ENCODE measurements at places on chromosomes 13 and 19.

DNA sequence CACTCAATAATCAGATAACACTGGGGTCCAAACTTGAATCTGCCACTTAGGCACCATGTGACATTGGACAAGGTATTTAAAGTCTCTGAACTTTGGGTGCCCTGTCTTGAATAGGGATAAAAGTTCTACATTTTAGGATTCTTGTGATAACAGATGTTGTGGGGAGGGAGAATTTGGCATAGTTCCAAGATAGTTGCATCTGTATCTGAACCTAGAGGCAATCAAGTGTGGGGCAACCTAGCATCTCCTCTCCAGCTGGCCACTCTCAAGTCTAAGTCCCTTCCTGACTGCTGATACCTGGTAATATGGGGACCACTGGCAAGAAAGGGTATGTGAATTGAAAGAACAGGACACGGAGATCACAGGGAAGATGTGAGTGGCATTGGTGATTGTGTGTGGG lies 256.1 kb downstream of the FOXO1 start:
- DNase-seq = no peak

- no peak for DNase-seq
These were observed 25.9 kb upstream of the NAPA start for GRCh38 chr19:47540748-47541147.

DNA sequence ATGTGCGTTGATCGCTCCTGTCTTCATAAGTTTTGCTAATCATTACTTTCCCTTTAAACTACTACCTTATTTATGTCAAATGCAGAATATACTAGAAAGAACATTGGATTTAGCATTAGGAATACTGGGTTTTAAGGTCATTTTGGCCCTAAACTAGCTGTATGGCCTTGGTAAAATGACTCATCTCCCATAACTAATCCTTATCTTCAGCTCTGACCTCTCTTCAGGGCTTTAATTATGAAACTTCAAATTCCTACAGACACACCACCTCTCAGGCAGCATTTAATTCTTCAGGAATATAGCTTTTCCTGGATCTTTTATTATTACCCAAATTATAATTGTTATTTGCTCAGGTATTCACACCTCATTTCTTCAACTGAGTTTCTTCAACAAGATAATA lies 121.2 kb downstream of the STARD13 start:
- DNase-seq = no peak

- DNase-seq = peak; percentile 36
These were observed 58.0 kb upstream of the CYSLTR2 start for GRCh38 chr13:48595431-48596429.

GRCh38 chr13:46753917-46754316 lies 43.0 kb downstream of the ESD start:
- no peak for DNase-seq

GRCh38 chr13:96000069-96000468 lies 53.1 kb downstream of the UGGT2 start:
- no peak for DNase-seq

- no peak for DNase-seq
These were observed 397.4 kb downstream of the SPRY2 start for GRCh38 chr13:79943346-79944023.

DNA sequence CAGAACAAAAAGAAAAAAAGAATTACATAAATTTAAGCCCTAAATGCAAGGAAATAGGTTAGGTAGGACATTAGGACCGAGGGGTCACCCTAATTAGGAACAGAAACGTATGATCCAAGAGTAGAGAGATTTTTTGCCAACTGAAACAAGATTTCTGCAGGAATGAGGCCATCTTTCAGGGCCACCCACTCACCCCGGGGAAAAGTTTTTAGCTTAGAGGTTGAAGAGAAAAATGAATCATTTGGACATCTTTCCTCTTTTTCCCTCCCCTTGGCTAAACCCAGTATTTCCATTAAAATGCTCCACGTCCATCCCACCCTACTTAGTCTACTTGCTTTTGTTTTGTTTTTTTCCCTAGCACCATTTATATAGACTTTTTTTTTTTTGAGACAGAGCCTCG lies 10.6 kb upstream of the PNMA8A start:
- no peak for DNase-seq

DNA sequence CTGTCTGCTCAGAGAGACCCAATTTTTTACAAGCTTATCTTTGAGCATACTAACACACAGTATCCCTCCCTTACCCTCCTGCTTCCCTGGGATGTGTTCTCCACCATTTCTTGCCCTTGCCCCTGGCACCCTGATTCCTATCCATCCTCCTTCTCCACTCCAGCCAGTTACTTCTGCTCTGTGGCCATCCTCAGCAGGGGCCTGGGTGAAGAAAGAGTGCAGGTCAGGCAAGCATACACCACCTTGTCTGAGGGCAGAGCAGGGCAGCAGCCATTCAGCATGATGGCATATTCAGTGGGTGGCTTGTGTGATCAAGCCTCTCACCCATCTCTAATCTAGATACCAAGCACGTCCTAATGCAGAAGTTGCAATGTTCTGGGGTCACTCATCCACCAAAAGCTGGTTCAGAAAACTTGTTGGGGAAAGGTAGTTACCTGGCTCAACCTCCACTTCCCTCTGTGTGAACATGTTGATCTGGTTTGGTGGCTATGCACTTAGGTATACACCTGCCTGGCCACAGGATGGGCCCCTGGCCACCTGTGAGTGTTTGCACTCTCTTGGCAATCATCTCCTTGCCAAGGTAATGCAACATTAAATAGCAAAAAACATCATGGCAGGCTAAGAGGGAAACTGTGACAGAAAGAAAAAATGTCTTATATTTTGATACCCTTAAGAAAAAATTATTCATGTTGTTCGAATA lies 900.3 kb upstream of the MIR17HG start:
- no peak for DNase-seq

GRCh38 chr19:1025960-1026782 lies at the start of gene CNN2:
Gene CNN2, plus strand, starts transcription at chr19:1026608. Its CDS starts 54 bp downstream, at chr19:1026662.
- DNase-seq = peak; percentile 65

- DNase-seq = no peak
These were observed 110.7 kb upstream of the UBL3 start for GRCh38 chr13:29961036-29961670.

DNA sequence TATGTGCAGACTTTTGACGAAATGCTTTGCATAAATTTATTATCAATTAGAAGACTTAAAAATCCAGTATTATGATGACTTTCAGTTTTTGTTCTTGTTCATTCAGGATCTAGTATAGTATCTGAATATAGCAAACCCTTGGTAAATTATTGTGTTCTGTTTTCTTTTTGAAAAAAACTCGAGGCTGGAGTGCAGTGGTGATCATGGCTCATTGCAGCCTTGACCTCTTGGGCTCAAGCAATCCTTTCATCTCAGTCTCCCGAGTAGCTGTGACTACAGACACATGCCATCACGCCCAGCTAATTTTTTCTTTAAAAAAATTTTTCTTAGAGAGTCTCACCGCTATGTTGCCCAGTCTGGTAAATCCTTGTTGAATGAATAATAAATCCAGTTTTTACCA lies 4.6 kb downstream of the FARP1 start:
- DNase-seq = no peak

DNA sequence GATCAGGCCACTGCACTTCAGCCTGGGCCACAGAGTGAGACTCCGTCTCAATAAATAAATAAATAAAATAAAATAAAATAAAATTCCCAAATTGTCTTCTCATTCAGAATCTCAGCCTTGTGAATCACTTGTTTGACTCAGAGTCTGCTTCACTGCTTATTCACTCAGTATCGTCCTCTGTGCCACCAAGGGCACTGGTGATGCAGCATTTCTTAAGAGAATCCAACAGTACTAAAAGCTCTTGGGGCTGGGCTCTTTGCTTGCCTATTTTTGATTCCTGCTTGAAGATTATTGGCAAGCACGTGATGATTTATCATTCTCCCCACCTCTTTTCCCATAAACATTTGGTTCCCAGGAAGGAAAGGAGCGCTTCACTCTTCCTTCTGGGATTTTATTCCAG lies 54.8 kb upstream of the HMGB1 start:
- no peak for DNase-seq

DNA sequence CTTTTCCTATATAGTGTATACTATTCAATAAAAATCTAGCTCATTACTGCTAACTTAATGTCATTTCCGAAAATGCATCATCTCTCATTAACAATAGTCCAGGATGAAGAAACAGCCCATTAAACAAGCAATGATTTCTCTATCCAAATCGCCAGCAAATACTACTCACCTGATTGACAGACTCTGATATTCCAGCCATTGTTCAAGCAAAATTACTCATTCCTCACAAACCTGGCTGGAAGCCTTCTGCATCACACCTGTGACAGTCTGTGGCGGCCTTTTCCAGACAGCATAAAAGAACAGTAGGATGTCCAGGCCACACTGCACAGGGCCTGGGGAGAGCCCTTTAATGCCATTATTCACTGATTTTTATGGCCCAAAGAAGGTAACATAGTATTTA lies 115.9 kb downstream of the ABCC4 start:
- no peak for DNase-seq

- no peak for DNase-seq
These were observed 111.7 kb downstream of the MIPEP start for GRCh38 chr13:23777575-23777870.

- DNase-seq = no peak
These were observed 944 bp downstream of the C19orf85 start for GRCh38 chr19:55463583-55464031.

GRCh38 chr13:67914535-67914934 lies 684.4 kb upstream of the PCDH9 start:
- no peak for DNase-seq

GRCh38 chr19:41845051-41845590 lies 279 bp downstream of the DMRTC2 start:
- no peak for DNase-seq

DNA sequence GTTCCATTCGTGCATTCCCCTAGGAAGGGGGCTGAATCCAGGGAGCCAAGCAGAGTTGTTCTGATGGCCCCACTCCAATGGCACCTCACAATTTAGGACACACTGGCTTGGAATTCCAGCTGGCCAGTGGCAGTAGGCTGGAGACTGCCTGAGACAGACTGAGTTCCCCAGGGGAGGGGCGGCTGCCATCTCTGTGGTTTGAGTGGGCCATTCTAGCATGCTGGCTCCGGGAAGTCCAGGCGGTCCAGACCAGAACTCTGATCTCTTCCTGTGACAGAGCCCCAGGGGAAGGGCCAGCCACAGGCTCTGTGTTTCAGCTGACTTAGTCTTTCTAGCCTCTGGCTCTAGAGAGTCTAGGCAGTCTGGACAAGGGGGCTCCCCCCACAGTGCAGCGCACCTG lies 29.5 kb upstream of the SLC7A1 start:
- DNase-seq = no peak

DNA sequence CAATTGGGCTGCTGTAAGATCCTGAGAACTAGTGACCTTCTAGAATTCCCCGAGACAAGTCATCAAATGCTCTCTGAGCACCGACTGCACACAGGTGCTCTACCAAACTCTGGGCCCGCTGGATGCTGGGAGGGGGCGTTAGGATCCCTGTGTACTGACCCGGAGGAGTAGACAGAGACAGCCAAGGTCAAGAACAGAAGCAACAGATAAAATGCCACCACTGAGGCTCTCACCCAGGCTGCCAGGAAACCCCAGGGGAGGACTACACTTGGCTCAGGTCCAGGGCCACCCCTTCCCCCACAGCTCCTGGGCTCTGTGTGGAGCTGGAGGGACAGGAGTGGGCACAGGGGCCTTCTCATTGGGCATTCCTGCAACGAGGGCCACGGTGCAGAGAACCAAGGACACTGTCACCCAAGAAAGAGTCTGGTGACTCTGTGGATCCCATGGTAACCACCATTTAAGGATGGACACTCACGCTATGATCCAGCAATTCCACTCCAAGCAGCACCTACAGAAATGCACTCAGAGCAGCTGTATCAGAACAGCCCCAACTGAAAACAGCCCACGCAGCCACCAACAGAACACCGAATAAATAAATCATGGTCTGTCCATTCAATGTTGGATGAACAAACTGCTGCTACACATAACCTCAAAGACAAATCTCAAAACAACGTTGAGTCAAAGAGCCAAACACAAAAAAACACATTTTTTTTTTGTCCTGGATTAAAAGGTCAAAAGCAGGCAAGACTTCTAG lies 16.8 kb upstream of the SLC35E1 start:
- DNase-seq = no peak

- no peak for DNase-seq
These were observed 21.8 kb upstream of the OR10H1 start for GRCh38 chr19:15837221-15837731.

DNA sequence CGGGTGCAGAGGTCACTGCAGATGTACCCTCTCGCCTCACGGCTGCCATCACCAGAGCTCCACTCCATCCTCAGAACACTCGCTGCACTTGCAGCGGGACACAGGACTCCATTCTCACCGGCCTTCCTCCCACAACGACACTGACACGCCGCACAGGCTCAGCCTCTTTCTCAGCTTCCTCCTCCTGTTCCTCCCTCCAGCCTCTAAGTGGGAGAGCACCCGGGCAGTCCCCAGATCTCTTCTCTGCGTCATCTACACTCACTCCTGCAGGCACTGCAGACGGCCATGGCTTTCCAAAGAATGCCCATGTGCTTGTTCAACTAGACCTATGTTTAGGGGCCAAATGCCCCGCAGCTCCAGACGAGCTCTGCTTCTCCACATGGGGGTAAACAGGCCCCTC lies 14.3 kb upstream of the FKRP start:
- no peak for DNase-seq

- DNase-seq = no peak
These were observed 29.0 kb downstream of the LILRB4 start for GRCh38 chr19:54691582-54692297.

DNA sequence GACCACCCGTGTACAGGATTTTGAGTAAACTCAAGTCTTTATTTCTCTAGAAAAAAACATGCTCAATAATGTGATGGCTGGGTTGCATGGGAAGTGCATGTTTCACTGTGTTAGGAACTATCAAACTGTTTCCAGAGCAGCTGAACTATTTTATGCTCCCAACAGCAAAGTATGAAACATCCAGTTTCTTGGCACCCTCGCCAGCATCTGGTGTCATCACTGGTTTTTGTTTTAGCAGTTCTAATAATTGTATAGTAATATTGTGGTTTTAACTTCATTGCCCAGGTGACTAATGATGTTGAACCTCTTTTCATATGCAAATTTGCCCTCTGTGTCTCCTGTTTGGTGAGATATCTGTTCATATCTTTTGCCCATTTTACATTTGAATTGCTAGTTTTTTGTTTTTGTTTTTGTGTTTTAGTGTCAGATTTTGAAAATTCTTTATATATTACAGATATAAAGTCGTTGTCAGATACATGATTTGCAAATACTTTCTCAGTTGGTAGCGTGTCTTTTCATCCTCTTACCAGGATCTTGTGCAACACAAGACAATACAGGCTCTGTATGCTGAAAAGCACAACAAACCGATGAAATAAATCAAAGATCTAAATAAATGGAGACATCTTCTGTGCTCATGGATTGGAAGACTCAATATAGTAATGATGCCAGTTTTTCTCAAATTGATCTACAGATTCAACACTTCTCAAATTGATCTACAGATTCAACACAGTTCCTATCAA lies 87.8 kb downstream of the IPO5 start:
- DNase-seq = no peak

DNA sequence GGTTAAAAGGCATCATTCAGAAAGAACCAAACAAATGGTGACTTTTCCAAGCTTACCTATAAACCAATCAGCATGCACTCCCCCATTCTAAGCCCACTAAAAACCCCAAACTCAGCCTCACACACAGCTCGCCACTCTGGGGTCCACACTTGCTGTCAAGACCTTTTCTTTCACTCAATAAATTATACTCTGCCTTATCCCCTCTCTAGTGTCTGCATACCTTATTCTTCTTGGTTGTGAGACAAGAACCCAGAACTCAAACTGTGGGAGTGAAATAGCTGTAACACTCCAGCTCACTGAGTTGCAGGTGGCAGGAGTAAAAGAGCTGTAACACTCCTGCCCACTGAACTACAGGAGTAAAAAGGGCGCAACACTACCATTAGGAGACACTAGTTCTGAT lies 559.0 kb downstream of the TBC1D4 start:
- DNase-seq = no peak

GRCh38 chr13:111893607-111894443 lies 173.1 kb upstream of the SOX1 start:
- DNase-seq = no peak
